Immature natural killer cell (primary cell): ENCODE measurements at places on chromosomes 6 and 20. TPM values are rescaled to one million over a fixed set of nuclear protein-coding genes. Genes with fewer than 3 reads are reported as not detected.
A peak's percentile ranks its signal among the peaks of the same experiment; 100 is the strongest.

DNA sequence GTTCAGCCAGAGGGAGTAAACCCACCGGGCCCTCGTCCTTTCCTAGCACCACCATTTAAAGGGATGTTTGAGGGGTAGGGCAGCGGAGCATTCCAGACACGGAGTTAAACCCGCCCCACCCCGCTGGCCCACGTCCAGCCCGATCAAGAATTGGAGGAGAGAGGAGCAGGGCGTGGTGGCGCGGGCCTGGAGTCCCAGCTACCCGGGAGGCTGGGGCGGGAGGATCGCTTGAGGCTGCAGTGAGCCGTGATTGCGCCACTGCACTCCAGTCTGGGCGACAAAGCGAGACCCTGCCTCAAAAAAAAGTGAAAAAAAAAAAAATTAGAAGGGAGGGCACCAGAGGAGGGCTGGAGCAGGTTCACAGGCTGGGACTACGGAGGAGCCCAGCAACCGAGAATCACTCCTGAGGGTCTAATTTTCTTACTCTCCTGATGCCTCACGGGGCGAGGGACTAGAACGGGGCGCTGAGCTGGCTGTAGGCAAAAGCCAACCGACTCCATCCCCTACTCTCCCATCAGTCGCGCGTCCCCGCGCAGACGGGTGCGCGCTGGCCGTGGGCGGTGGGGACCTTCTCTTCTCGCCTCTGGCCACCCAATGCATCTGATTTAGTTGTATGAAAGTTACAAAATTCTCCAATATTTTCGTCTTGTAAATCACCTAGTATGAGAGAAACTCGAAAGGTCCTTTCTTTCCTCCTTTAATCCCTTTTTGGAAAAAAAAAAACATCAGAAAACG, 6.1 kb upstream of the HSPA1B start:
- H3K27me3 ChIP-seq, result peaks cover 2% of the 10 kb centered on the region
- DNase-seq, result peak; percentile 45
- peaks cover 55% of the 10 kb centered on the region for H3K4me1 ChIP-seq
- H3K36me3 ChIP-seq, result no peaks in the 10 kb centered on the region
- peak overlapping the region; percentile 96 for H3K27ac ChIP-seq

- no peak overlapping the region for H3K4me3 ChIP-seq
- peaks cover 7% of the 10 kb centered on the region for H3K27me3 ChIP-seq
- no peaks in the 10 kb centered on the region for H3K36me3 ChIP-seq
- H3K4me1 ChIP-seq, result no peaks in the 10 kb centered on the region
- no peak overlapping the region for H3K27ac ChIP-seq
- no peak for DNase-seq
Observed at GRCh38 chr20:1934156-1934555, 38.9 kb downstream of the SIRPA start.

- no peaks in the 10 kb centered on the region for H3K27me3 ChIP-seq
- H3K4me3 ChIP-seq, result no peak overlapping the region
- H3K36me3 ChIP-seq, result no peaks in the 10 kb centered on the region
- no peaks in the 10 kb centered on the region for H3K4me1 ChIP-seq
Observed at GRCh38 chr20:53805895-53806384, 212.3 kb upstream of the ZNF217 start.

Gene MAP3K7
- 15.7 TPM for polyA plus RNA-seq

DNA sequence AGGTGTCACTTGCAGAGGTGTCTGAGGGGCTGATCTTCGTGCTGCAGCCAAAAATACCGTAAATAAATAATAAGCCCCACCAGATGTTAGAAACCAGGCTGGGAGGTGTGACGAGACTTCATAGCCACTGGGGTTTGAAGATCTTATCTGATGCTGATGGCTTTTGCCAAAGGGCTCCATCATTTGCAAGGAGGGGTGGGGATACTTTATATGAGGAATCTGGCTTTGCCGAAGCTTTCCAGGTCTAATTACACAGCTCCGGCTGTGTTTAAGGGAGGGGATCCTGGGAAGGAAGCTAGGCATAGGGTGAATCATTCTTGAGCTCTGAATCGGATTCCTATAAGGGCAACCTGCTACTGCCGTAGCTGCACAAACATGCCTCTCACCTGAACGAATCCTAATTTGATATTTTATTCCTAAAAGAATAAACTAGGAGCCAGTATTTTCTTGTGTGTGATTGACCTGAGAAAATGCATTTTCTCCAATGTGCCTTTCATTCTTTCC, 249.6 kb downstream of the SOD2 start:
- peaks cover 4% of the 10 kb centered on the region for H3K27me3 ChIP-seq
- no peak overlapping the region for H3K4me3 ChIP-seq
- H3K36me3 ChIP-seq, result no peaks in the 10 kb centered on the region
- H3K27ac ChIP-seq, result no peak overlapping the region
- DNase-seq, result no peak

Gene EPPIN
- not detected for polyA plus RNA-seq

DNA sequence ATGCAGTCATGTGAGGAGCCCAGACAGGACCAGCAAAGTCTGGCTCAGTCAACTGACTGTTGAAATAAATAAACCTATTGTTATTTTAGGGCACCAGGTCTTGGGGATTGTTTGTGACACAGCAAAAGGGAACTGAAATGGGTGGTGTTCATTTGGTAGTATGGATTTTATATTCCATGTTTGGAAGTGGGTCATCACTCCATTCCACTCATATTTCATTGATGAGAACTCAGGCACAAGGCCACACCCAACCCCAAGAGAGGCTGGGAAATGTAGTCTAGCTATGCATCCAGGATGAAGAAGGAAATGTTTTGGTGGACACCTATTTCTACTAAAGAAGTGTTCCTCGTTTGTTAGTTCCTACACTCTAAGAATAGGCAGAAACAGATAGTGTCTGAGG, 64.9 kb upstream of the BTBD3 start:
- H3K4me3 ChIP-seq, result no peak overlapping the region
- H3K36me3 ChIP-seq, result no peaks in the 10 kb centered on the region
- no peak for DNase-seq
- no peaks in the 10 kb centered on the region for H3K4me1 ChIP-seq
- no peaks in the 10 kb centered on the region for H3K27me3 ChIP-seq

DNA sequence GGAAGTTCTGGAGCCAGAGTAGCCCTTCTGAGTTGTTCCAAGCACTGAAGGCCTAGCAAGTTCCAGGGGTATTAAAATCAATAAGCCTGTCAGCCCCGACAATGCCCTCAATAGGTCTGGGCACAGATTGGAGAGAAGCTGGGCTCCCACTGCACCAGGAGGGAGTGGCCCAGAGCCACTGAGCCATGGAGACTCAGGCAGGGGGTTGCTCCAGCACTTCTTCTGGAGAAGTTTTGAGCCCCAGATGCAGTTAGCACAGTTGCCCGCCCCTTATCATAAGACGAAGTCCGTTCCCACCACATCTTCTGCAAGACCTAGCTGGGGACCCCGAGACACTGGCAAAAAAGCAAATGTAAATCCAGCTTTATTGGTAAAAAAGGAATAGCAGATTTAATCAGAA, 13.0 kb downstream of the DEFB132 start:
- H3K4me3 ChIP-seq, result no peak overlapping the region
- peaks cover 3% of the 10 kb centered on the region for H3K4me1 ChIP-seq
- H3K27me3 ChIP-seq, result peaks cover 2% of the 10 kb centered on the region
- H3K27ac ChIP-seq, result no peak overlapping the region
- no peak for DNase-seq

Gene DEFB124
- polyA plus RNA-seq, result not detected

DNA sequence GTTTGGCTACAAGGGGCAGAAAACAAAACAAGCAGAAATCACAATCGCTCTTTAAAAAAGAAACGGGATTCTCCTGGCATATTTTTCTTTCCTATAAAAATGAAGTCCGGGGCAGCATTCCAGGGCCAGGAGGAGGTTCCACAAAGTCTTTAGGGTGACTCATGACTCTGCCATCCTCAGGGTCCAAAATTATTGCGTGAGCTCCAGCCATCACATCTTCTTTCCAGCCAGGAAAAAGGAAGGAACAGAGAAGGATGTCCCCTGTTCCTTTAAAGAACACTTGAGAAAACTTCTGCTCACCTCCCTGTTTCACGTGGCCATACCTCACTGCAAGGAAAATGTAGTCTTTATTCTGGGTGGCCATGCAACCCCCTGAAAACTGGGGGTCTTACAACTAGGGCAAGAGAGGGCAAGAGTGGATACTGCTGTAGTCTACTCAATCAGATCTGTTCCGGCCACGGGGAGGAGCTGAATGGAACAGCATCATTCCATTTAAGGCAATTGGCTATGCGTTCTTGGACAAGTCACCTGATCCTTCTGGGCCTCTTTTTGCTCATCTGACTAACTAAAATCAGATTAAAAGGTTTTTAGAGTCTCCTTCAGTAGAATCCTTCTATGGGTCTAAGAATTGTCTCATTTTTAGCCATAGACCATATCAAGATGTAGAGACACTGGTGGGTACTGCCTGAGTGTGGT, 49.4 kb downstream of the CTCFL start:
- H3K36me3 ChIP-seq, result no peaks in the 10 kb centered on the region

Gene KCNQ2
- polyA plus RNA-seq, result 0.73 TPM

Gene PGC
- polyA plus RNA-seq, result not detected

Gene TRIM15
- not detected for polyA plus RNA-seq

Gene FNDC1
- polyA plus RNA-seq, result not detected

Gene BTN2A1
- polyA plus RNA-seq, result 7.2 TPM

DNA sequence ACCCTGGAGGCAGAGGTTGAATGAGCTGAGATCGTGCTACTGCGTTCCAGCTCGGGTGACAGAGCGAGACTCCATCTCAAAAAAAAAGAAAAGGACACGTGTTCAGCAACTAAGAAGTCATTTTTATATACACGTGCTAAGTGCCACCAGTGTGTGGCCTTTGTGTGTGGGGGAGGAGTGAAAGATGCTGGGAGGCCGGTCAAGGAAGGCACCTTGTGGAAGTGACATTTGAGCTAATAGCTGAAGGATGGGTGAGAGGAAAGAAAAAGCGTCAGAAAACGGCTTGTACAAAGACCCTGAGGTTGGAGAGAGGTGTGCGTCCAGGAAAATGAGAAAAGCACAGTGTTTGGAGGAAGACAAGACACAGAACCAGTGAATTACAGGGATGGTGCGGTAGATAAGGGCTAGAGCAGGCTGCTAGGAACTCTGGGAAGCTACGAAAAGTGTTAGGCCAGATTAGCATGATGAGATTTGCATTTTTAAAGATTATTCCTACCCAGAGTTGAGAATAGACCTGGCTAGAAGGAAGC, 11.6 kb downstream of the RREB1 start:
- DNase-seq, result no peak
- no peak overlapping the region for H3K4me3 ChIP-seq
- peaks cover 5% of the 10 kb centered on the region for H3K36me3 ChIP-seq

GRCh38 chr6:157806856-157807215, 16.2 kb upstream of the SNX9 start:
- H3K4me1 ChIP-seq, result no peaks in the 10 kb centered on the region
- DNase-seq, result no peak
- no peak overlapping the region for H3K27ac ChIP-seq
- peaks cover 5% of the 10 kb centered on the region for H3K27me3 ChIP-seq
- H3K36me3 ChIP-seq, result no peaks in the 10 kb centered on the region
- H3K4me3 ChIP-seq, result no peak overlapping the region

Gene TINAG
- not detected for polyA plus RNA-seq

Gene LTB
- polyA plus RNA-seq, result 132 TPM

GRCh38 chr20:51388227-51388626, 154.3 kb downstream of the NFATC2 start:
- H3K27me3 ChIP-seq, result peaks cover 22% of the 10 kb centered on the region
- H3K36me3 ChIP-seq, result peaks cover 21% of the 10 kb centered on the region
- peaks cover 82% of the 10 kb centered on the region for H3K4me1 ChIP-seq
- peak overlapping the region; percentile 71 for H3K27ac ChIP-seq

DNA sequence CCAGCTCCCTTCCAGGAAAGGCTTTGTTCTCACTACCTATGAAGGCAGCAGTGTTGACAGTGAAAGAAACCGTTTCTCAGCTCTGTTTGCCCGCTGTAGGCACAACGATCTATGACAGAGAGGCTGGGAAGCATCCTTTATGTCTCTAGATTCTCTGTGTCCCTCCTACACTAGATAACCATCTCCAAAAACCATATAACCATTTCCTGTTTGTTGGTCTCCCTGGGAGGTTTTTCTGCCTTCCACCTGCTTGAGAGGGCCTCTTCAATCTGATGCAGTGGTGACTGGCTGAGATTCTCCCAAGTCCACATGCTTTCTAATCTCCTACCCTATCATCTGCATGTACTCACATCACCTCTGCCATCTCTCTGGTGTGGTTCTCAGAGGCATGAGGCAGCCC, 32.0 kb upstream of the TMEM217 start:
- H3K4me3 ChIP-seq, result no peak overlapping the region
- peaks cover 12% of the 10 kb centered on the region for H3K4me1 ChIP-seq
- H3K27ac ChIP-seq, result peak overlapping the region; percentile 0
- peaks cover 49% of the 10 kb centered on the region for H3K36me3 ChIP-seq
- no peak for DNase-seq
- no peaks in the 10 kb centered on the region for H3K27me3 ChIP-seq

GRCh38 chr20:3204124-3204794, at the start of gene DDRGK1:
Gene DDRGK1, minus strand, starts transcription at chr20:3204682. Its CDS starts 55 bp downstream, at chr20:3204627.
- peaks cover 26% of the 10 kb centered on the region for H3K4me1 ChIP-seq
- peaks cover 11% of the 10 kb centered on the region for H3K36me3 ChIP-seq
- H3K27ac ChIP-seq, result peak within 1 kb of the TSS; percentile 96
- peak; percentile 92 for DNase-seq
- H3K4me3 ChIP-seq, result peak within 1 kb of the TSS; percentile 94

DNA sequence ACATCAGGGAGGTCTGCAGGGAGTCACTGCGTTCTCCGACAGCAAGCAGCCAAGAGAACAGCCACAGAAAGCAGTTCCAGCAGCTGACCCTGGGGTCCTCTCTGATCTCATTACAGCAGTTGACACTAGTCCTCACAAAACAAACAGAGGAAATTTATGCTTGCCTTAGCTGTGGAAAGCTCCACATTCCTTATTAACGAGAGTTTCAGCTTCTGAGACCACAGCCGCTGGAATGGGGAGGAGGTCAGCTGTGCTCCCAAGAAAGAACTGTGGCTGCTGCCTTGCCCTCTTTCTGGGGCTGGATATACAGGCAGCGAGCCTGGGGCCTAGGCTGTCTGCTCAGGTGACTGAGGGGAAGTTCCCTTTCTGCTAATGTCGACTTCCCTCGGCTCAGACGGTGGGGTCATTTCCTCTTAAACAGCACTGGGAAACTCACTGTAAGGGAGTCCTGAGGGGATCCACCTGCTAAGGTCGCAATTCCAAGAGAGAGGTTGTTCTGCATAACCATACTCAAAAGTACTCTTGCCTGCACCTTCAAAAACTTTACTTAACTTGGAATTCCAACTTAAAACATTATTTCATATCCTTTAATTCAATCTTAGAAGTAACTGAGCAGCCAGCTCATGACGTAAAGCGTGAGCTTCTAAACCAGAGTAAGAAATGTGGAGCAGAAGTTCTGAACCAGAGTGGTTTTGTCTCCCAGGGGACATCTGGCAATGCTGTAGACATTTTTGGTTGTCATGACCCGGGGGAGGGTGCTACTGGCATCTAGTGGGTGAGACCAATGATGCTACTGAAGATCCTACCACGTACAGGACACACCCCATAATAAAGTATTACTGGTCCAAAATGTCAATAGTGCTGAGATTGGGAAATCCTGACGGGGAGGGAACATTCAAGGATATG, 80.3 kb downstream of the BACH2 start:
- no peak overlapping the region for H3K4me3 ChIP-seq
- no peaks in the 10 kb centered on the region for H3K36me3 ChIP-seq
- H3K27ac ChIP-seq, result no peak overlapping the region
- no peaks in the 10 kb centered on the region for H3K27me3 ChIP-seq
- no peaks in the 10 kb centered on the region for H3K4me1 ChIP-seq

GRCh38 chr6:152220786-152221185, 413.3 kb downstream of the ESR1 start:
- peaks cover 84% of the 10 kb centered on the region for H3K36me3 ChIP-seq
- H3K27me3 ChIP-seq, result no peaks in the 10 kb centered on the region
- no peak overlapping the region for H3K27ac ChIP-seq
- no peak for DNase-seq
- H3K4me1 ChIP-seq, result no peaks in the 10 kb centered on the region

Gene FAM83C
- polyA plus RNA-seq, result not detected
